Activated naive CD8-positive, alpha-beta T cell treated with anti-CD3 and anti-CD28 coated beads, Interleukin-2, amount 10 ng/mL, durations not matched to agents 7 days and 5 days (primary cell): ENCODE measurements at places on chromosomes 1 and 21. TPM values are rescaled to one million over a fixed set of nuclear protein-coding genes. Genes with fewer than 3 reads are reported as not detected.

DNA sequence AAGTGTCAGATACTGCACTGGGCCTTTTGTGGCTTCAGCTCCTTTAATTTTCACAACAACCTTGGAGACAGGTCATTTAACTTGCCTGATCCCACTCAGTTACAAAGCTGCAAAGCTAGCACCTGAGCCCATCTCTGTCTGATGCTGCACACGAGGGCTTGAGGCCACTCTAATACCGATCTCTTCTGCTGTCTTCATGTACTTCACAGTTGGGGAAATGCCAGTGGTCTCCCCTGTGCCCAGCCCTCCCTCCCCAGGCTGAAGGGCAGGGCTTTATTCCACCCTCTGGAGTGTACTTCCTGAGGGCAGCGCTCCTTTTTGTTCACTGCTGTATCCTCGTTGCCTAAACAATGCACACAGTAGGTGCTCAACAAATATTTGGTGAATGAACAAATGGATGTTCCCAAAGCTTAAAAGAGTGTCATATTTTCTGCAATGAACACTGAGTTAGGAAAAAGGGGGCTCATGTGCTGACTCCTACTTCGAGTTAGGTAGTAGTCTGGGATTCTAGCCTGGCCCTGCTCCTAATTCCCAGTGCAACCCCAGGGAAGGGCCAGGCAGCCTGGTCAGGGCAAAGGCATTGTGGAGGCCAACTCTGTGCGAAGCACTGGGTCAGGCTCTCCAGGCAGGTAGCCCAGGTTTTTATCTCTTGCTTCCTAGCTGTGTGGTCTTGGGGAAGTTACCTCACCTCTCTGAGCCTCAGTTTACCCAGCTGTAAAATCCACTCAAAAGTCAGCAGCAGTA lies 1.1 kb downstream of the TMCO4 start:
- DNase-seq, result no peak

DNA sequence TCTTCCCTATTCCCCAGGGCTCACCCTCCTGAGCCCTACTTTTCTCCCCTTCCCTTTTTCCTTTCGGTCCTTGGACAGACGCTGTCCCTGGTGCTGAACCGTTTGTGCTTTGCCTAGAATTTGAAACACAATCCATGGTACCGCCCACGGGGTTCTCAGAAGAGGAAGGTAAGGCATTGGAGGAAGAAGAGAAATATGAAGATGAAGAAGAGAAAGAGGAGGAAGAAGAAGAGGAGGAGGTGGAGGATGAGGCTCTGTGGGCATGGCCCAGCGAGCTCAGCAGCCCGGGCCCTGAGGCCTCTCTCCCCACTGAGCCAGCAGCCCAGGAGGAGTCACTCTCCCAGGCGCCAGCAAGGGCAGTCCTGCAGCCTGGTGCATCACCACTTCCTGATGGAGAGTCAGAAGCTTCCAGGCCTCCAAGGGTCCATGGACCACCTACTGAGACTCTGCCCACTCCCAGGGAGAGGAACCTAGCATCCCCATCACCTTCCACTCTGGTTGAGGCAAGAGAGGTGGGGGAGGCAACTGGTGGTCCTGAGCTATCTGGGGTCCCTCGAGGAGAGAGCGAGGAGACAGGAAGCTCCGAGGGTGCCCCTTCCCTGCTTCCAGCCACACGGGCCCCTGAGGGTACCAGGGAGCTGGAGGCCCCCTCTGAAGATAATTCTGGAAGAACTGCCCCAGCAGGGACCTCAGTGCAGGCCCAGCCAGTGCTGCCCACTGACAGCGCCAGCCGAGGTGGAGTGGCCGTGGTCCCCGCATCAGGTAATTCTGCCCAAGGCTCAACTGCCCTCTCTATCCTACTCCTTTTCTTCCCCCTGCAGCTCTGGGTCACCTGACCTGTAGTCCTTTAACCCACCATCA lies 10.4 kb downstream of the BCAN start:
- peak; percentile 50 for DNase-seq

DNA sequence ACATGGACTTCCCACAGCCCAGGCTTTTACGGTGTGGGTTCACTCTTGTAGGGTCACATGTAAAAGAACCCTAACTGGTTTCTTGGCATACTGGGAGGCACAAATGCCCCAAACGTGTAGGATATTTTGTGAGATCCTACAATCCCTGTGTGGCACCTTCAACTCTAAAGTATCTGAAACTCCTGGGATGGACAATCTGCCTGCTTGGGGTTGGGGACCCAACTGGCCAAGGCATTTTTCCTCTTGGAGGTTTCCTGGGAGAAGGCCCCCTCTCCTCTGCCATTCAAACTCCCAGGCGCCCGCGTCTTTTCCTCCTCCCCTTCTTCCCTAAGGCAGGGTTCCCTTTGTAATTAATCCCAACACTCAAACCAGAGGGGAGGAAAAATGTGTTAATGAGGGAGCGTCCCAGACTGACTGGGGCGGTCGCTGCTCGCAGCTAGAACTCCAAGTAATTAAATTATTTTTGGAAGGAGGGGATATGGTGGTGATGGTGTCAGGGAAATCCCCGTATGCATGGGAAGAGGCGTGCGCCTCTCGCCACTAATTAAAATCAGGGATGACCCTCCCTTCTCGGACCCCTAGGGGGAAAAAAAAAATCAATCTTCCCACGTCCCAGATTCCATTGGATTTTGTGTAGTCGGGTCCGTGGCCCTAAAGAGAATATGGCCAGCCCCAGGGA lies 681 bp upstream of the VANGL2 start:
- DNase-seq, result no peak

DNA sequence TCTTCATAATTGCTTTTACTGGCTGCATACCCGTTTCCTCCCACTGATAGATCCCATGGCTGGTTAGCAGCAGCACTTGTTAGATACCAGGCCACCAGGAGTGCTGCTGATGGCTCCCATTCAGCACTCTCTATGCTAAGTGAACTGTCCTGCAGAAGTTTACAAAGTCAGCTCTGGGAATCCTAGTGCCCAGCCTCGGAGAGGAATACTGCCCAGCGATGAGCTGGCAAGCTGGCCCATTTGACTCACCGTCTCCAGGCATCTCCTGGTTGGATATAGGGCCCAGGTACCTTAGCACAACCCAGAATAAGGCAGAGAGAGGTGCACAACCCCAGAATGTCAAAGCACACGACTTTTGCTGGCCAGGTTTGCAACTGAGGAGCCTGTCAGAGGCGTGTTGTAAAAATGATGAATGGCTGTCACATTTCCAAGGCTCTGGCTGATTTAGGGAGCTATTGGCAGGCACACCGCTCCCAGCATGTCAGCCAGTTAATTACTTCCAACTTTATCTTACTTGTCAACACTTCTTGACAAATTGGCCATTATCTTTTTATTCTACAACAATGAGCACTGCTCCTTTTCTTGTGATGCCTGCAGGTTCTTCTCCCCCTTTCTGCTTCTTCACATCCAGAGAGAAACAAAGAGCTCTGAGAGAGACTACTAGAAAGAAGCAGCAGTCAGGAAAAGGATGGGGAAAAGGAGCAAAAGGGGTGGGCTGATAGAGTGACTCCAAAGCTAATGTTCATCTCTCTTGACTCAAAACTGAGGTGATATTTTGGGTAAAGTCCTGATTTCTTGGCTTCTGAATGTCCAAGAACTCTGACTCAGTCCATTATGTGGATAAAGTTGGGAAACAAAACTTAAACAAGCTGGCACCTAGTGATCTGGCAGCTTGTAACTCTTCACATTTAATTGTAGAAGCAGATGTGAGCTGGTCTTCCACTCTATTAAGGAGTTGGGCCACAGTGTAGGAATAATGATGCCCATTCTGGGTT lies 10.8 kb upstream of the ANGPTL7 start:
- DNase-seq, result no peak

Gene ABCA4
- not detected for total RNA-seq

Gene RAB7B
- 0.80 TPM for total RNA-seq

GRCh38 chr1:224488806-224489499 lies 54.4 kb upstream of the WDR26 start:
- DNase-seq, result no peak

GRCh38 chr21:15928686-15929425 lies 199.1 kb downstream of the USP25 start:
- DNase-seq, result no peak

DNA sequence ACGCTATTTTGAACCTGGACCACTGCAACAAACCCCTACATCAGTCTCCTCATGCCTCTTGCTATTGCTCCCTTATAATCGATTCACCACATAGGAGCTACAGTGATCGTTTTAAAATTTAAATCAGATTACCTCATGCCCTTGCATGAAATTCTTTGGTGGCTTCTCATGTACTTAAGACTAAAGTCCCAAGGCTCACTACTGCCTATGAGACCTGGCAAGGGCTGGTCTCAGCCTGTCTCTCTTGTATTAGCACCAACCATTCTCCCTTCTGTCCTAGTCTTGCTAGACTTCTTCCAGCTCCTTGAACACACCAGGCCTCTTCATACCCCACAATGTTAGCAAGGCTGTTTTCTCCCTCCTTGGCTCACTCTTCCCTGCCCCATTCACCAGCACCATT lies 6.5 kb upstream of the GNPAT start:
- no peak for DNase-seq

DNA sequence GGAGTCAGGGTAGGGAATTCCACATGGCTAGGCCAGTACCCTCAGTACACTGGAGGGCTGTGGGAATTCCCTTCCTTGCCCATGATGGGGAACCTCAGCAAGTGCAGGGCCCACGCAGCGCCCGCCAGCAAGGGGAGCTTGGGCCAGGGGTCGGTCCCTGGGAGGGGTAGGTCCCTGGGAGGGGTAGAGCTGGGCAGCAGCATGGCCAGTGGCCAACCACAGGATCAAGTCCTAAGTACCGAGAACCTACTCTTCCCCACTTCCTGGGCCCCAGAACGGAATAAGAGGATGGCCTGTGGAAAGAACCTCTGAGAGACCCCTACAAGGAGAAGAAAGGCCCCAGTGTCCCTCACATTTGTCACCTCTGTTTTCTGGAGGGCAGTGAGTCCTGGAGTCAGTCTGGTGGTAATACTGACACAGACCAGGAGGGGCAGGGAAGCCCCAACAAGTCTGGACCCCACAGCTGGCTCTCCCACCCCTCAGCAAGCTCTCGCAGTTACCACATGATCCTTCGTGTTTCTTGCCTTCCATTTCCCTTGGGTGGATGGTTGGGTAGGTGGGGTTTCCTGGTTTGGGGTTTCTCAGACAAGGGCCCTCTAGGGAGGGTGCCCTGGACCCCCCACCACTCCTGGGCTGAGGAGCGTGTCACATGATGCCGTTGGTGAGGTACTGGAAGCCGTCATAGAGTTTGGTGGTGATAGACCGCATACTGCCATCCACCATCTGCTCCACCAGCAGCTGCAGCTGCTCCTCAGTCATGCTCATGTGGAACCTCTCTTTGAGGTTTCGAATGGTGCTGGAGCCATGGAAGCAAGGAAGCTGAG lies 10.3 kb downstream of the ZNF687 start:
- no peak for DNase-seq

DNA sequence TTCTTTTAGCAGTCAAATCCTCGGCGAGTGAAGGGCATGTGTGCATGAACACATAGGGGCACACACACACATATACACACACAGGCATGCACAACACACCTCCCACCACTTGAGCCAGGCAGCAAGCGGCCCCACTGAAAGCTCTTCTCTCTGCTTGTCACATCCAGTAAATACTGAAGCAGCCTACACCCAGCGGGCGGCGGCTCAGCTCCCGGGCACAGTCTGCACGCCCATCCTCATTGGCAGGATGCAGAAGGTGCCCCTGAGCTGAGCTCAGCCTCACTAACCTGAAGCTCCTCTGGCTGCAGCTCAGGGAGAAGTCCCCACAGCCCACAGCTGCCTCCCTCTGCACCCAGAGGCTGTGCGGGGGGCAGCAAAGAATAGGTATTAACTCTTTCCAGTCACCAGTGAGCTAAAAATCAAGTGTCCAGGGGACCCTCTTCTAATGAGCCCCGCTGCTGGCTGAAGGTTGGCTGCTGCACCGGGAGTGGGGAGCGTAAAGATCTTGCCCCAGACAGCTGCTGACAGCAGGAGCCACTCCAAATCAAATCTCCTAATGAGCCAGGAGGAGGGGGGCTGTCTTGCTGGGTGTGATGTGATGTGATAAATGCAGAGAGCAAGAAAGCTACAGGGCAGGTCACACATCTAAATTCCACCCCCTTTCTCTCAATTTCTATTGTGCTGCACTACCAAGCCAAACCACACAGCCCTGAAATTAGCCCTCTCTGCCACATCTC lies 12.5 kb downstream of the RGS8 start:
- DNase-seq, result no peak

Gene TP73
- 1.1 TPM for total RNA-seq

- no peak for DNase-seq
Observed at GRCh38 chr1:50930965-50931737, 28.9 kb downstream of the FAF1 start.

Gene IL12RB2
- total RNA-seq, result 15.2 TPM

DNA sequence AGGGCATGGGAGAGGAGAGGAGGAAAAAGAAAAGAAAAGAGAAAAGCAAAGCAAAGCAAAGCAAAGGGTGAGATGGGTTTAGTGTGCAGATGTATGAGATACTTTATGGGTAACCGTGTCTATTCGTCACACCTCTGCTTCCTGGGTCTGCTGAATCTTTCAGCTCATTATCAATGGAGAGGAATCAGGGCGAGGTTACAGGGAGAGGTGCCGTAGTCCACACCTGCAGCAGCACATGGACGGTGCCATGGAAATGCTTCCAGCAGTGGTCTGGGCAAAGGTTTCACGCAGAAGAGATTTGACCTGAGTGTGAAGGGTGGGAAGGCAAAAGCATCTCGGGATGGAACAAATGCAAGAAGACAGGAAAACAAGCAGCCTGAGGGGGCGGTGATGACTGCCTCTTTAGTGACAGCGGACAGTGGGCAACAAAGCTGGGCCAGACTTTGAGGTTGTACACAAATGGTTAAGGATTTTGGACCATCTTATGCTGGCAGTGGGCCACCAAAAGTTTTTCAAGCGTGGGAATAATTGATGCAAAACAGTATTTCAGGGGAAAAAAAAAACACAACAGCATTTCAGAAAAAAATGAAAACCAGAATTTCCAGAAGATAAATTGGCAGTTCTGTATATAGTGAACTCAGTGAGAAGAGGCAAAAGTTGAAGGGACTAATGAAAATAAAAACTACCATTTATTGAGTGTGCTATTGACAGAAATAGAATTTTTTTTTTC lies 19.5 kb upstream of the SRP9 start:
- DNase-seq, result no peak

DNA sequence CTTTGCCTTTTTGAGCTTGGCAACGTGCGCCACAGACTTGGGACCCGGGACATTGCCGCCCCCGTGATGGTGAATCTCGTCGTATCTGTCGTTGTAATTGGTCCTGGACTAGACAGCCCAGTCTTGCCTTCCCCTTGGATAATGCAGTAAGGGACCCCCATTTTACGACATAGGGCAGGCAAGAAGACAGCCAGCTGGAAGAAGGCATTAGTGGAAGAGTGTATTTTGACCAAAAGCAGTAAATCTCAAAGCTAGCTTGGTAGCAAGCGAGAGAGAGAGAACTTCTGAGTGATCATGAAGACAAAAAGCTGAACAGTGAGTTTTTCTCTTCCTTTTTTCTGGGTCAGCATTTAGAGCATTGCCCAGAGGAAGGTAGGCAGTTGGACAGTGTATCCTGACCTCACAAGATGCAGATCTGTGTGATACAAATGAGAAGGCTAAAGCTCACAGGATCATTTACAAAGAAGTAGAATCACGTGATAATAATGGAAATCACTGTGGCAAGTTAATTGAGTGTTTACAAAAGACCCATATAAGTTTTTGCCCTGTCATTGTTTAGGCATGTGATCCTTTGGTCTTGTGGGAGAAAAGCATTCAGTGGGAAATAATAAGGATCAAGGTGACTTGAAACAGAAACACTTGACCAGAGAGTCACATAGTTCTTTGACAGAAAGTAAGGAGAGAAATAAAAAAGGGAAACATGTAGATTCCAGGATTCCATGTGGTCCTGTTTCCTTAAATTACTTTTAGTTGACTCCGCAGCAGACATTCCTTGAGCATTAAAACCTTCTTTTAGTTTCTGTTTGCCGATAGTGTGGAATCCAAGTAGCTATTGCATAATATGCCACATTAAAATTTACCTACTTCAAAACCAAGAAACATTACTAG lies 66.3 kb downstream of the CNST start:
- DNase-seq, result no peak

- DNase-seq, result no peak
Observed at GRCh38 chr1:24765308-24765988, 20.2 kb downstream of the CLIC4 start.
